ENCODE measurements at places on chromosomes 6 and 20.
A peak's percentile ranks its signal among the peaks of the same experiment; 100 is the strongest.

DNA sequence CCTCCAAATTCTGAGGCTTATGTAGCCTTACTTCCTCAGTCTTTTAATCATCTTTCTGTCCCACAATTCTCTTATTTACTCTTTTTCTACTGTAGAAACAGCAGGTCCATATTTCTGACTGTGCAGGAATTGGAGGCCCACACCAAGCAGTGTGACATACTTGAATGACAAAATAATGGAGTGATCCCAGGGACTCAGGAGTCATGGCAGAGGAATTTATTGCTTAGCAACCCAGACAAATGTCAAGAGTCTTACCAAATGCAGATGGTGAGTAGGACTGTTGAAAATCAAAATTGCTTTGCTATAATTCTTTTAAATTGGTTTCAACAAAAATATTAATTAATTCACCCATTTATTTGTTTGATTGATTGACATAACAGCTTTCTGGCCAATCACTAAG, 59.9 kb downstream of the HTR1B start:
- DNase-seq: peak; percentile 71

DNA sequence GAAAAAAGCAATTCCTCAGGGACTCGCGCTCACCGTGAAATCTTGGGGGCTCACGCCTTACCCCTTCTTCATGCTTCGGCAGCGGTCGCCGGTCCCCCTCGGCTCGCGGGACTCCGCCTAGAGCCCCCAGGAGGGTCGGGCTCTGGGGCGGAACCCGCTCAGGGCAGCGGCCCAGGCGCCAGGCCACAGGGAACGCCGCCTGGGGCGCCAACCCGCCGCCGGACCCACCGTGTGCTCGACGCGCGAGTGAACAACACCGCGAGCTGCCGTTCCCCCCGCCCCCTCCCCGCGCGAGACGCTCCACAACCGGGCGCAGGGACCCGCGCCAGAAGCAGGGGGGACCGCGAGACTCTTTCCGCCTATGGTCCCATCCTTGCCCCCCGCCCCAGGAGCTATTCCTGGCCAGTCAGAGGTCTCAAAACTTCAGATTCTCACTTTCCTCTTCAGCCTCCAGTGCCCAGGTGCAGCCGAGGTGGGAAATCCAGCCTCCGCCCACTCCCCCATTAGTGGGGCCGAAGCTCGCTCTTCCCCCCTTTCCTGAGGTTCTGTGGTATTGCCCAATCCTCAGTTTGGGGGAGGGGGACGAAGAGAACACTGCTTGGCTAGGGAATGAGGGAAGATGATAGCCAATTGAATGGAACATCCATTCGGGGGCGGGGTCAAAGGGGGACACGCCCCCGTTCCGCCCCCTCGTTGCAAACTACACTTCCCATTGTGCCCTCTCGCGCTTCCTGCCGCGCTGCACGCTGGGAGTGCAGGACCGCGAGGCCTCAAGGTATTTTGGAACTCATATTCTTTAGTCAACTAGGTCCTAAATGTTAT, at the start of gene WASF1:
WASF1 (minus strand) TSS at position 265 of the 822 bp plus-strand sequence. CDS start 52,069 bp downstream, outside the sequence.
- DNase-seq: peak; percentile 99

DNA sequence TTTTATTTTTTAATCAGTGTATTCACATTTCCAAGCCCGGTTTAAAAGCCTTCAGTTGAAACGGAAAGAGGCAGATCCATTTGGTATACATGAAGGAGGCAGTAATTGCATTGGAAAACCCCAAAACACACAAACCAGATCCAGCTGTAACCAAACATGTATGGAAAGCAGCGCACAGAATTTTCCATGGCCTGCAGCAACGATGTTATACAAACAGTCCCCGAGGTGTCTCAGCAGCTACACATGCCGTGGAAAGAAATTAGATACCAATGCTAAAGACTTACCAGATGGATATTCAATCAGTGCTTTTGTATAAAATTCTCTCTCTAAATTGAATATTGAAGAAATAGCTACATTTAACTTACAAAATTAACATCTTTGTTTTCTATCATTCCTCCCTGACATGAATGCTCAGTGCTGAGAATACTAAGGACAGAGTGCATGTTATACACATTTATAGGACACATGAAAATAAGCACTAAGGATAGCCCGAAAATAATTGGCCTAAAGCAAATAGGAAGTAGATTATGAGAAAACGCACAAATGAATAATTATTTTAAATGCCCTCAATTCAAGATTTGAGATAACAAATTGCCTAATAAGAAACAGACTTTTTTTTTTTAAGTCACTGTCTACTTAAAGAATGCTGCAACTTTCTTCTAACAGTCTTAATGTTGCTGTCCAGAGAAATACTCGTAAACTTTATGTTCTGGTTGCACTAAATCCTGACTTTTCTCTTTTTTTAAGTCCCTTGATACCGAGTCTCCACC, 713.1 kb downstream of the HDGFL1 start:
- no peak for DNase-seq

DNA sequence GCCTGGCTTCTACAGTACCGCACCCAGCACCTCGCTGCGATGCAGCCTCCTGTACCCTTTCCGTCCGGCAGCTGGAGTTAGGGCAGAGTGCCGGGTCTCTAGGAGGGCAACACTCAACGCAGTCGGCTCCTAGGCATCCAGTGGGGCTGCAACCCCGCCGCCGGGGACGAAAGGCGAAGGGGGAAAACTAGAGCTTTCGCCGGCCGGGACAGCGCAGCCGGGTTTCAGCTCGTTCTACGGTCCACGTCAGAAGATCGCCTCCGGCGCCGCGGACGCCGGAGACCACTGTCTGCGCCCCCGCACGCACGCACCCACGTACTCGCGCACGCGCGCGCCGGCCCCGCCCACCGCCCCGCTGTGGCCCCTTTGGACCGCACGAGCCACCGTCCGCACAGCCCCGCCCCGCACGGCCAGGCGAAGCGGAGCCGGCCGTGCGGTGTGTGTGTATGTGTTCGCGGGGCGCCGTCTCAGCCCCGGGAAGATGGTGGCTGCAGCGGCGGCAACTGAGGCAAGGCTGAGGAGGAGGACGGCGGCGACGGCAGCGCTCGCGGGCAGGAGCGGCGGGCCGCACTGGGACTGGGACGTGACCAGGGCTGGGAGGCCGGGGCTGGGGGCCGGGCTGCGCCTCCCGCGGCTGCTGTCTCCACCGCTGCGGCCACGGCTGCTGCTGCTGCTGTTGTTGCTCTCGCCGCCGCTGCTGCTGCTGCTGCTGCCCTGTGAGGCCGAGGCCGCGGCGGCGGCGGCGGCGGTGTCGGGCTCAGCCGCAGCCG, at the start of gene ATRN:
ATRN (plus strand) TSS at position 392 of the 770 bp plus-strand sequence; CDS start at position 482, 90 bp downstream.
- peak; percentile 92 for DNase-seq

DNA sequence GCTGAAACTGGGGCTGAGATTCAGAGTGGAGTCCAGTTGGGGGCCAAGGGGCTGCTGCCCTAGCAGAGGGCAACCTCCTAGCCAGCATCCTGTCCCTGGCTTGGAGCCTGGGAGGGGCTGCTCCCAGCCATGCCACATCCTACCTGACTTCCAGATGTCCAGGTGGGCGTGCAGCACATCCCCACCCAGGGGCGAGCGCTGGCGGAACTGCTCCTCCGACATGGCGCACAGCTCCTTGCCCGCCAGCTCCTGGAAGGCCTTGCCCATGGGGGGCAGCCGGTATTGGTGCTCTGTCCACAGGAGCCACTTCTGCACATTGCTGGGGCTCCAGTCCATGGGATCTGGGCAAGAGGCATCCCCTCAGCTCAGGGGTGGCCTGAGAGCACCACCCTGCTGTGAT, 15.3 kb downstream of the SPDEF start:
- DNase-seq: no peak

DNA sequence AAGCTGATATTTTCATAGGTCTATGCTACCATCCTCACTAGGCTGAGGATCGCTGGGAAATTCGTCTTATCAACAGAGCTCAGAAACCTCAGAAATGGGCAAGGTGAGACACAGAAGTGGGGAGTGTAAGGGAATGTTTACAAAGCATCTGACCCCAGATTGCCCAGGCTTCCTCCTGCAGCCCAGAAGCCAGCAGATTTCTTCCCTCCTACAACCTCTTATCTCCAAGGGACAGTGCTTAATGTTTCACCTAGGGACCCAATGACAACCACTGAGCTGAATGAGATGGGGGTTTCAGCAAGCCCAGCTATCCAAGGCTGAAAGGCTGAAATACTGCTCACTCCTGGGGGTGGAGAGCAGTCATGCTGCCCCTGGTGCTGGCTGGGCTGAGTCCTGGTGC, 52.4 kb upstream of the TBC1D7 start:
- DNase-seq: no peak

- DNase-seq: no peak
These were observed 251.6 kb upstream of the TAB2 start for GRCh38 chr6:149065658-149066556.

- DNase-seq: peak; percentile 57
These were observed 26.9 kb upstream of the MOCS1 start for GRCh38 chr6:39961178-39961577.

Data from EL (cell line).